ENCODE measurements at places on chromosomes 3 and 15.

- DNase-seq: no peak
Observed at GRCh38 chr3:46186471-46187340, 21.4 kb downstream of the CCR1 start.

DNA sequence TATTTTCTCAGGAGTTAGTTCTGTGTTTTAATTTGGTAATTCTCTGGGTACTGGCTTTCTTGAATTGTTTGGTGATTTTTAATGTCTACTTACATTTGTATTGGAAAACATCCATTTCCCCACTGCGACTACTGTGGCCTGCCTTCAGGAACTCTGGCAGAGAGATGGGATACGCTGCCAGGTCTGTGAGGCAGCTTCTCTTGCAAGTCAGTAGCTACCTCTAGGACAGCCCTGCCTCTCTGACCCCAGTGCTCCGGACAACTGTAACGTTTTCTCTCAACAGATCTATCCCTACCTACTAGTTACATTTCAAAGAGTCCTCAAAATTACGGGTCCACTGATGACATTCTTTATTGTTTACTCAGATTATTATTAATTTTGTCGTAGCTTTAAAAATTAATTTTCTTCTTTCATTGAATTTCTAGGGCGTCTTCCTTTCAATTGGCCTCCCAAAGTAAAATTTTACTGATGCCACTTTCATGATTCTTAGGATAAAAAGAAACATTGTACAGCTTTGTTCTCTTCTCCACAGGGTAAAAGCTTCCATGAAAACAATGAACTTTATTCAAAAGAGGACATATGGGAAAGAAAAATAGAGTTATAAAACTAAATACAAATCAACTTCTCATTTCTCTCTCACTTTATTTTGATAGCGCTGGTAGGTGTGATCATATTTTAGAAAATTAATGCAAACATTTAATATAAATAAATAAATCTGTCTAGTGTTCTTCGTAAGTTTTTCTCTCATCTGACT is 123.2 kb upstream of the GOLGA8J start:
- no peak for DNase-seq

- no peak for DNase-seq
Observed at GRCh38 chr3:171480526-171480925, 20.3 kb upstream of the TNIK start.

- peak; percentile 95 for DNase-seq
Observed at GRCh38 chr15:68620721-68621527, 42.1 kb downstream of the CORO2B start.

DNA sequence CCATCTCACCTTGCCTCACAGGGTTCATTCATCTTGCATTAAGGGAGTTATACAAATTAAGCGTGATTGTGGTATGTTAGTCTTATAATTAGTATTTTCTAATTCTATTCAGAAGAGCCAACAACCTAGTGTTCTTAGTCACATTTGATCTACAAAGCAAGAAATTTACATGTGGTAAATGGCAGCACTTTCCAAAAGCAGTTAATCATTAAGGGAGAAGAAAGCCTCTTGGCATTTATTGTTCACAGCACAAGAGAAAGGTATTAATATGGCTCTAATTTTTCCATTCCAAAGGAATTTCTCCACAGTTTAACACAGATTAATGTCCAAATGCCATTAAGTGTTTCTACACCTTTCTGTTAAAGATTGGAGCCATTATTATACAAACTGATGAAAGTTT is 1077.1 kb downstream of the ZPLD1 start:
- DNase-seq: no peak

DNA sequence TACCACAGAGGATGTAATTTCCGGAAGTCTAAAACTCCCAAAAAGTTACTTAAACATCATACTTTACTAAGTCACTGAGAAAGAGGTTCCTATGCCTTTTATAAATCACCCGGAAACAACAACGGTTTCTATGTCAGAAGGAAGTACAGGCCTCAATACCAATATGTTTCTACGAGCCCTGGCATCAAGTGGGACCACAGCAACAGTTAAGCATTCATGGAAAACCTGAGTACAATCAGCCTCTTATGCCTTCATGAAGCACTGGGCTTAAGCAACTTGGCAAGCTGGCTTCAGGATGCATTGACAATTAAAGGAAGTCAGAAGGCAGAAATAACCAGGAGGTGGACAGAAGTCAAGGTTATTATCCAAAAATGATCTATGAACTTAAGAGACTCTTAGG is 19.1 kb upstream of the B3GNT5 start:
- no peak for DNase-seq

- DNase-seq: no peak
Observed at GRCh38 chr3:109831403-109831802, 494.1 kb upstream of the DPPA4 start.

DNA sequence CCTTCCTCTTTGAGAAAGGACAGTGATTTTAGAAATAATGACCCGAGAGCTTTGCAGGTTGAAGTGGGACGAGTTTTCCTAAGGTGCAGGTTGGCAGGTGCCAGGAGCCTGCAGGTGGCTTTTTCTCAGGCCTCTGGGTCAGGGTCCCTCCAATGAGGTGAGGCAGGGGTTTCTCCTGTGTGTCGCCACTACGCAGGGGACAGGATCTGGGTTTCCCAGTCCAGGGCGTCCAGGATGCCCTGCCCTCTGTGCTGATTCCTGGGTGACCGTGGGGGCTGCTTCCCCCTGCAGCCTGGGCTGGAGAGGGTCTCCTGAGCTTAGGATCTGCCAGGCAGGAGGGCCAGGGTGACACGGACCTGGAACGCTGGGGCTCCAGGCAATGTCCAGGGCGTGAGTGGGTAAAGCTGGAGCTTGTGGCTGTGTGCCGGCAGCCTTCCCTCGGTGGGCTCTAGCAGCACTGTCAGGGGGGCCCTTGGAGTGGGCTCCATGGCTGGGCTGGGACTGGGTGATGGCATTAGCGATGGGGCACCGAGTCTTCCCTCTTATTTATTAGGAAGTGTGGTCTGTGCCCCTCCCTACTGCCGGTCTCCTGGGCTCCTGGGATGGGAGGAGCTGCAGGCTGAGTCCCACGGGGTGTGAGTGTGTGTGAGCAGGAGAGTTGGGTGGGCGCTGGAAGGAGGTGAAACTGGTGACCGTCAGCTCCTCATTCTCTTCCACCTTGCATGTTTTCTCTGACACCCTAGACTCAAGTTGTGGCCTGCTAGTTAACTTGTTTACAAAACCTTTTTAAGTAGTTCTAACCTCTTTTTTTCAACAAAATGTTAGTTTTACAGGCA is 1.8 kb downstream of the APBA2 start:
- DNase-seq: no peak

DNA sequence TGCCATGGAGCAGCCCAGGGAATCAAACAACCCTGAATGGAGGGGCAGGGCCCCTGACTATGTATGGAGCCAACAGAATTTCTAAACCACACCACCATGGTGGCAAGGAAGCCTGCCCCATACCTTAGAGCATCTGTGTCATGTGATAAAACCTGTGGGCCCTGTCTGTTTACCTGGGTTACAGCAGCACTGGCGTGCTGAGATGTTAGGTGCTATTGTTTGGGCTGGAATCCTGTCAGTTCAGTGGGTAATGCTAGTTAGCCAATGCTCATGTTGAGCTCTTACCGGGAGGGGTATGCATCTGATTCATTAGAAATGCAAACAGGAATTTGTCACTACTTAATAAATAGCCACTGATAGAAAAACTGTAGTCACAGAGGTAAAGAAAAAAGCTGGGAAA is 63.5 kb upstream of the ETV5 start:
- DNase-seq: no peak

GRCh38 chr3:67329358-67329757 is 325.1 kb downstream of the SUCLG2 start:
- no peak for DNase-seq

DNA sequence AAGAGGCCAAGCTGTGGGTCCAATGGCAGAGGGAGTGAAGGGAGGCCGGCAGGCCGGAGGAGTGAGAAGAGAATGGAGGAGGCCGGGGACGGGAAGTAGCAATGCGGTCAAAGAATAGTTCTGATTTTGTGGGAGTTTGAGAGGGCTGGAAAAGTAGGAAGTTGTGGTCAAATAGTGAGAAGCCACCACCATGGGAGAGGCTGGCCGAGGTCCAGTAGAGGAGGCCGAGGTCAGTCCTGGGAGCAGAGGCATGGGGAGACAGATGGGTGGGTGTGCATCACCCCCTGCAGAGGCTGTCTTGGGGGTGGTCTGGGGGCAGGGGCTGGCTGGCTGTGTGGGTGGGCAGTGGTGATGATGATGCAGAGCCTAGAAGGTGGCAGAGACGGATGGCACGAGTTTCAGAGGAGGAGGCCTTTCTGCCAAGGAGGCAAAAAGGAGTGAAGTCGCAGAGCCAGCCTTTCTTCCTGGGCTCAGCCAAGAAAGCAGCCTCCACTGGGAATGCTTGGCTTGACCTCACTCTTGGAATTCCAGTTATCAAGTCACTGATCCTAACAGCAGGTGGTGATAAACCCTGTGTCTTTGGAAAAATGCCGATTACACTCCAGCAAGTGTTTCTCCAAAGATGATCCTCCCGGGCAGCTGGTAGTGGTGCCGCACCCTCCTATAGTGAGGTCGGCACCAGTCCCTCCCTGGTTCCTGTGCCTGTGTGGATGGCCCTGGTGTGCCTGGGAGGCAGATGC is 57.3 kb downstream of the ARNT2 start:
- DNase-seq: peak; percentile 64

GRCh38 chr3:108381529-108382140 is 85.3 kb downstream of the HHLA2 start:
- no peak for DNase-seq

DNA sequence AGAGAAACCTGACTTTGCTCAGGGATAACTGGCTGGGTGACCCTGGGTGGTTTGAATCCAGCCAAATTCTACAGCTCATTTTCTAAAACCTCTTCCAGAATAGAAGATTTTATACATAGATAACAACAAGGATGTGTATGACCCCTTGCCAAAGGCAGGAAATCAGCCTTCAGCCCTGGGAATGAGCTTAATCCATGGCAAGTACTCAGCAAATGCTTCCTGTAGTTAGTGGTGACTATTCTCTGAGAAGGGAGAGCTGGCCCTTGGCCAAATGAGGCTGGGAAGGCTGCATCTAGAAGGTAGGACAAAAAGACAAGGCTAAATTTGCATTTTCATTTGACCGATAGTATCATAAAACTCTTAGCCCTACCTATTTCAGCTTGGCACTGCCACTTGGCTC is 4.6 kb upstream of the HACD3 start:
- DNase-seq: no peak

DNA sequence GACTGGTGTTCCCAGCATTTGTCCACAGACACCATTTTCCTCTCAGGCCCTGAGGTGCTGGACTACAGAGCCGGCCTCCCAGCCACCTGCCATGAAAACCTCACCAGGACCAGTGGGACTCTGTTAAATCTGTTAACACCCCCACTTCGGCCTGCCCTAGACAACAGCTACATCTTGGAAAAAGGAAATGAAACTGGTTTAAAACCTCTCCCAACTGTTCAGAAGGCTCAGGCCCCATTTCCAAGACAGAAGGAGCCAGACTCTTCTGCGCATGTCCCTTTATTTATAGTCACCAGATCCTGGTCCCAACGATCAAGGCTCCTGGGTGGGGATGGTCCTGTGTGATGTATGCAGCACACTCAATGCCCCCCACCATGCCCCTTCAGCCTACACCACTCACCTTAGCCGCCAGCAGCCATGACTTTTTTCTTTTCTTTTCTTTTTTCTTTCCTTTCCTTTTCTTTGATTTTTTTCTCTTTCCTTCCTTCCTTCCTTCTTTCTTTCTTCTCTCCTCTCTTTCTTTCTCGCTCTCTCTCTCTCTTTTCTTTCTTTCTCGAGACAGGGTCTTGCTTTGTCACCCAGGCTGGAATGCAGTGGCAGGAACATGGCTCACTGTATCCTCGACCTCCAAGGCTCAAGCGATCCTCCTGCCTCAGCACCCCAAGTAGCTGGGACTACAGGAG is 25.5 kb upstream of the FLNB start:
- DNase-seq: no peak

DNA sequence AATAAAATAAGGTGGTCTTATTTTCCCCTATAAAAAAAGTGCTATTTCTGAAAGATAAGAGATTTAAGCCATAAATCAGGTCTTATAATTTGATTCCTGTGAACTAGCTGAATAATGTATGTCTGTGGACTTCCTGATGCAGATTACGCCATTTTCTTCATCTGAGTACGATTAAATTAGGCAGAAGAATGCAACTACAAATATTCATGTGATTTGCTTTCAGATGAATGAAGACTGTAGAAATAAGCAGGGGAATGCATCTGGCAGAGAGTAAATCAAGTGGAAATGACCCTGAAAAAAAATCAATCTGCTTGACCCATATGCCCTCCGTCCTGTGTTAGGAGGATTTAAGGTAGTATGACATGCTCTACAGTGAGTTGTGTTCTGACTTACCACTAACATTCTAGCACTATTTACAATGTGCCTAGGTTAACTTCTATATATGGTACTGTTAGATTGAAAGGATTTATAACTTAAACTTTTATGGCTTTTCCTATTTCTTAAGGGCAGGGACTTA is 14.7 kb downstream of the BNIP2 start:
- no peak for DNase-seq

- peak; percentile 48 for DNase-seq
Observed at GRCh38 chr3:155302481-155302880, 9.0 kb upstream of the STRIT1 start.

GRCh38 chr3:106245400-106245799 is 376.6 kb upstream of the CBLB start:
- no peak for DNase-seq

DNA sequence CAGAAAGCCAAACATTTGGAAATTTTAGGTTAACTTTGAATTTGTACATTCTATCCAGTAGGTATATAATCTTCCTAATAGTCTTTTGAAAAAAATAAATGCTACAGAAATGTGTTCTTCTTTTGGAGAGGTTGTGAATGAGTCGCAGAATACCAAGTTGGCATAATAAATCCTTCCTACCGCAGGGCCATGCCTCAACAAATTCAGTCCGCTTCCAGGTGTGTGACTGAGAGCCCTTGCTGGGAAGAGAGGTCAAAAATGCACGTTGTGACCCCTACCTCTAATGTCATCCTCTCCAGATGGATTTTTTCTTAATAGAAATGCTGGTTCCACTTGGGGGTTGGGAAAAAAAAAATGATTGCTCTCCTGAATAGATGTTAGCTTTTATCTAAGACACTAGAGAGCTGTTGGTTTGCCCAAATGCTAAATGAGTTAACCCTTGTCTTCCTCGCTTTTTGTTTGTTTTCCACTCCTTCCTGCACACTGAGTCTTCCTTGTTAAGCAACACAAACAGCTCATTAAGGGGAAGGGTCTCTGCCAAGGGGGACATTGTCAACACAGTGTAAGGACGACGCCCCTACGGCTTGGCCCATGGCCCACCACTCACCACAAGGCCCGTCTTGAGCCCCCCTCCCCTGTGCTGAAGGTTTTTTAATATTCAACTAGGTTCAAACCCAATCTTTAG is 33.9 kb downstream of the RLBP1 start:
- DNase-seq: no peak

GRCh38 chr3:177836671-177837070 is 639.4 kb upstream of the TBL1XR1 start:
- peak; percentile 72 for DNase-seq

GRCh38 chr15:60394689-60395097 is 3.1 kb downstream of the ANXA2 start:
- peak; percentile 36 for DNase-seq

GRCh38 chr15:42890161-42890913 is 30.2 kb downstream of the TTBK2 start:
- peak; percentile 22 for DNase-seq

All from fibroblast of villous mesenchyme (primary cell).